ENCODE measurements at places on chromosomes 2 and 18.

GRCh38 chr18:11578799-11579198 lies 30.6 kb upstream of the SLC35G4 start:
- DNase-seq: no peak

- no peak for DNase-seq
Observed at GRCh38 chr18:39796393-39796792, 2158.6 kb upstream of the PIK3C3 start.

- no peak for DNase-seq
Observed at GRCh38 chr2:70312560-70312959, 10.7 kb upstream of the FAM136A start.

GRCh38 chr2:66438498-66438833 lies 3.5 kb downstream of the MEIS1 start:
- DNase-seq: no peak

GRCh38 chr2:120748310-120748709 lies 12.6 kb downstream of the GLI2 start:
- no peak for DNase-seq

- DNase-seq: no peak
Observed at GRCh38 chr2:65275141-65275915, 47.7 kb downstream of the ACTR2 start.
